Upper lobe of right lung (tissue), 1 donor: ENCODE measurements at places on chromosomes 1 and 21.

DNA sequence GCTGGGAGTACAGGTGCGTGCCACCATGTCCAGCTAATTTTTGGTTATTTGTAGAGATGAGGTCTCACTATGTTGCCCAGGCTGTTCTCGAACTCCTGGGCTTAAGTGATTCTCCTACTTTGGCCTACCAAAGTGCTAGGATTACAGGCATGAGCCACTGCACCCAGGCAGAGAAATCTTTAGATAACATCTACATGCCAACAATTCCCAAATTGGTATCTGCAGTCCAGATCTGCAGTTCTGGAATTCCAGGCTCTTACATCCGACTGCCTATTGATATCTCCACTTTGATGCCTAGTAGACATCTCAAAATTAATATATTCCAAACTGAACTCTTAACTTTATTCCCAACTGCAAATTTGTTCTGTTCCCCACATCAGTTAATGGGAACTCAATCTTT lies 23.3 kb downstream of the INAVA start:
- H3K36me3 ChIP-seq = no peaks in the 10 kb centered on the region
- H3K4me1 ChIP-seq = no peaks in the 10 kb centered on the region
- H3K27ac ChIP-seq = no peak overlapping the region
- H3K4me3 ChIP-seq = no peak overlapping the region

- H3K4me1 ChIP-seq = no peaks in the 10 kb centered on the region
- no peaks in the 10 kb centered on the region for H3K27me3 ChIP-seq
- DNase-seq = peak; percentile 77
Measured at GRCh38 chr1:19240673-19241538, 10.4 kb downstream of the EMC1 start.

GRCh38 chr1:97006044-97006661 lies 284.6 kb downstream of the PTBP2 start:
- no peaks in the 10 kb centered on the region for H3K27me3 ChIP-seq
- no peaks in the 10 kb centered on the region for H3K36me3 ChIP-seq
- no peaks in the 10 kb centered on the region for H3K4me1 ChIP-seq
- H3K4me3 ChIP-seq = no peak overlapping the region

DNA sequence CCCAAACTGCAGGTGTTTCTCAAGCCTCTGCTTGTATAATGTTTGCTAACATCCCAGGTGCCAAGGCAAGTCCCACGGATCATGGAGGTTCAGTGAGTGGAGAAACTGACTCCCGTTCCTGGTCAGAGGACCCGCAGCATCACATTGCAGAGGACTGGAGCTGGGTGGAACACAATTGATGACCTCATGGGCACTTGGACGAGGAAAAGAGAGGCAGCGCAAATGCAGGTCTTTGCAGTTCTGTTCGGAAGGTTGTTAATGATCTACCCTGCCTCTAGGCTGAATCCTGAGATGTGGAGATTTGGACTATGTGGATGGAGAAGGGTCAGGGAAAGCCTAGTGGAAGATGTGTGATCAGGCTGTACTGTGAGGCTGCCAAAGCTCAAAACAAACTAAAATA lies 192.9 kb downstream of the DUSP10 start:
- H3K36me3 ChIP-seq = no peaks in the 10 kb centered on the region
- H3K27me3 ChIP-seq = no peaks in the 10 kb centered on the region
- H3K27ac ChIP-seq = no peak overlapping the region

GRCh38 chr1:22057861-22058260 lies 5.4 kb downstream of the CDC42 start:
- H3K36me3 ChIP-seq = peaks cover 11% of the 10 kb centered on the region
- H3K27me3 ChIP-seq = no peaks in the 10 kb centered on the region
- H3K4me1 ChIP-seq = peaks cover 87% of the 10 kb centered on the region
- no peak for DNase-seq
- no peak overlapping the region for H3K4me3 ChIP-seq

GRCh38 chr1:2611031-2611501 lies 21.8 kb downstream of the MMEL1 start:
- H3K27me3 ChIP-seq = no peaks in the 10 kb centered on the region
- DNase-seq = peak; percentile 80
- no peak overlapping the region for H3K4me3 ChIP-seq
- H3K4me1 ChIP-seq = peaks cover 5% of the 10 kb centered on the region
- H3K27ac ChIP-seq = no peak overlapping the region

DNA sequence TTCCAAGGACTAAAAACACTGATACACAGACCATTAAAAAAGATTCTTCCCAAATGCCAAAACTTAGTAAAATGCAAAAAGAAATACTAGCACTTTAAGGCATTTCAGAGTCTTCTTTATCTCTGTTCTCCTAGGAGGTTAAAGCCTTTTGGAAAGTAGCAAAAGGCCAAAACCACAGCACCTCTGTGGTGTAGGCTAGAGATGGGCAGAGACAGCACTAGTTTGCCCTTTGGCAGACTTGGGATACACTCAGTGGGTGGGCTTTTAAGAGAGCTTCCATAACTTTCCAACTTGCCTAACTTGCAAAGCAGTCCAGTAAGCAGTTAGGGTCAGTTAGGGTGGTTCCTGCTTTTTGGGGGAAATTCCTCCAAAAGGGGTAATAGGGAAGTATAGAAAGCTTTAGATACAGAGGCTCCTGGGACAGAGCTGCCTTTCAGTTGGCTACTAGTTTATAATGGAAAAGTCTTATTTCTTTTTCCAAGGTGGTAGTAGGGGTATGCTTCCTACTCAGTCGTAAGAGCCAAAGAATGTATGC lies 17.9 kb upstream of the PTCH2 start:
- no peak overlapping the region for H3K4me3 ChIP-seq
- H3K36me3 ChIP-seq = peaks cover 10% of the 10 kb centered on the region
- H3K27ac ChIP-seq = no peak overlapping the region
- H3K27me3 ChIP-seq = no peaks in the 10 kb centered on the region
- H3K4me1 ChIP-seq = peaks cover 3% of the 10 kb centered on the region

DNA sequence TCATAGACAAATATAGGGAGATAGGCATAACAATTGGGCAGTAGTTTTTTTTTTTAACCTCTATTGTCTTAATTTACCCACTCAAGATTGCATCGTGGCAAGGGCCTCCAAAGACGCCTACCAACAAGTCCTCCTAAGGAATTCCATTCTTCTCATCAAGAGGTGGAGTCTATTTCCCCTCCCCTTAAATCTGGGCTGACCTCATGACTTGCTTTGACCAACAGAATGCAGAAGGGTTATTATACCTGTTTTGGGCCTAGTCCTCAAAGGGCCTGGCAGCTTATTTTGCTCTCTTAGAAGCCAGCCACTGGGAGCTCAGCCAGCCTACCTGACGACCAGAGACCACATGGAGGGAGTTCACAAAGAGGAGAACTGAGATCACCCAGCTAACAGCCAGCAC lies 92.3 kb downstream of the COQ8A start:
- H3K27ac ChIP-seq = no peak overlapping the region
- no peak overlapping the region for H3K4me3 ChIP-seq
- DNase-seq = no peak
- no peaks in the 10 kb centered on the region for H3K4me1 ChIP-seq
- H3K27me3 ChIP-seq = no peaks in the 10 kb centered on the region

- peak within 1 kb of the TSS; percentile 71 for H3K4me3 ChIP-seq
- H3K36me3 ChIP-seq = no peaks in the 10 kb centered on the region
- peak within 1 kb of the TSS; percentile 36 for H3K27ac ChIP-seq
Measured at GRCh38 chr1:201888282-201889089, at the start of gene SHISA4. SHISA4 (plus strand) TSS chr1:201888898; CDS start chr1:201888995, 97 bp downstream.

GRCh38 chr1:239826211-239826610 lies 265.5 kb upstream of the FMN2 start:
- H3K4me3 ChIP-seq = no peak overlapping the region
- H3K27ac ChIP-seq = no peak overlapping the region
- no peaks in the 10 kb centered on the region for H3K36me3 ChIP-seq
- no peak for DNase-seq
- no peaks in the 10 kb centered on the region for H3K27me3 ChIP-seq
- H3K4me1 ChIP-seq = no peaks in the 10 kb centered on the region

- H3K27ac ChIP-seq = no peak overlapping the region
- no peaks in the 10 kb centered on the region for H3K36me3 ChIP-seq
- DNase-seq = no peak
- peaks cover 3% of the 10 kb centered on the region for H3K4me1 ChIP-seq
Measured at GRCh38 chr1:21628798-21629393, 40.3 kb downstream of the RAP1GAP start.

GRCh38 chr21:45513741-45514310 lies 28.4 kb downstream of the SLC19A1 start:
- H3K36me3 ChIP-seq = peaks cover 7% of the 10 kb centered on the region
- H3K27me3 ChIP-seq = no peaks in the 10 kb centered on the region
- no peak overlapping the region for H3K4me3 ChIP-seq
- H3K27ac ChIP-seq = no peak overlapping the region
- peaks cover 5% of the 10 kb centered on the region for H3K4me1 ChIP-seq
- DNase-seq = peak; percentile 57

DNA sequence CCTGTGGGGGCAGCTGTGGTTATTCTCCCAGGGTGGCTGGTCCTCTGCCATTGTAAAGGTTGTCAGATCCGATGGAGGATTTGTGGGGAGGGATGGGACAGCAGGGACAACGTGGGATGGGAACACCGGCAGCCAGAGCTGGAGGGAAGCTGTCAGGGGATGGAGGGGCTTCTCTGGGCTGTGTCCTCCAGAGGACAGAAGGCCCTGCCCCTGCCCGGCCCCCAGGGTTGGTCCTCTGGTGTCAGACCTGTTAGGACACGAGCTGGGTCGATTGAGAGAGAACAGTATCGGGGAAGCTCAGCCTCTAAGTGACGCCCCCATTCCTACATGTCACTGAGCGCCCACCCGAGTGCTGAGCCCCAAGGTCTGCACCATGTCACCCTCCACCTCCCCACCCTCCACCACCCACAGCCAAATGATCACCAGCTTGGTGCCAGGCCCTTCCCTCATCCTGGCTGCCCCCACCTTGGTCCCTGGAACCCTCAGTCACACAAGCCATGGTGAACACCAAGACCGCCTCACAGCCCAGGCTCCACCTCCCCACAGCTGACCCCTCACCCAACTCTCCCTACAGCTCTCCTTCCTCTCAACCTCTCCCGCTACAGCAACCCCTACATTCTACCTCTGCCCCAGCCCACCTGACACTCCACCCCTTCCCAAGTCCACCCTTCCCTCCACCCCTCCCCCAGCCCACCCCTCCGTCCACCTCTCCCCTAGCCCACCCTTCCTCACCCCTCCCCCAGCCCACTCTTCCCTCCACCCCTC lies 244.4 kb downstream of the MATN1 start:
- no peak overlapping the region for H3K27ac ChIP-seq
- peak; percentile 41 for DNase-seq
- H3K27me3 ChIP-seq = no peaks in the 10 kb centered on the region
- H3K4me1 ChIP-seq = no peaks in the 10 kb centered on the region
- no peaks in the 10 kb centered on the region for H3K36me3 ChIP-seq

DNA sequence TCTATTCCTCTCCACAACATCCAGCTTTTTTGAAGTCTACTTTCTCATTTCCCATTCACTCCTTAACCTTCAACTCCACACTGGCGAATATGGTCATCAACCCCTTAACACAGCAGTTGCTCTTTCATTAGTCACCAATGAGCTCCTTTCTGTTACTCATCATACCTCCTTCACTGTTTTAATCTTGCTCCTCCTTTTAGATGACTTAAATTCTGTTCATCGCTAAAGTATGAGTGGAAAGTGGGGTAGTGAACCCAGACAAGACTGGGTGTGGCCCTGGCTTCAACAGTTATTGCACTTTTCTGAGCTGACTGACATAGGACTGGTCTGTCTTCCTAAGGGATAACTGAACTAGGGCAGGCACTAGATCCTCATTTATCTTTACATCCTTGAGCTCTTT lies 51.3 kb downstream of the AKT3 start:
- no peaks in the 10 kb centered on the region for H3K4me1 ChIP-seq
- no peaks in the 10 kb centered on the region for H3K27me3 ChIP-seq
- H3K36me3 ChIP-seq = no peaks in the 10 kb centered on the region
- no peak for DNase-seq
- no peak overlapping the region for H3K27ac ChIP-seq
- H3K4me3 ChIP-seq = no peak overlapping the region

- no peak for DNase-seq
- no peaks in the 10 kb centered on the region for H3K4me1 ChIP-seq
- no peaks in the 10 kb centered on the region for H3K36me3 ChIP-seq
- H3K27me3 ChIP-seq = no peaks in the 10 kb centered on the region
Measured at GRCh38 chr1:174194461-174194860, 35.1 kb downstream of the RABGAP1L start.

- H3K4me1 ChIP-seq = peaks cover 22% of the 10 kb centered on the region
- no peaks in the 10 kb centered on the region for H3K36me3 ChIP-seq
- H3K27ac ChIP-seq = no peak overlapping the region
- H3K4me3 ChIP-seq = no peak overlapping the region
- DNase-seq = no peak
- H3K27me3 ChIP-seq = no peaks in the 10 kb centered on the region
Measured at GRCh38 chr1:180534214-180534613, 24.6 kb upstream of the OVAAL start.

DNA sequence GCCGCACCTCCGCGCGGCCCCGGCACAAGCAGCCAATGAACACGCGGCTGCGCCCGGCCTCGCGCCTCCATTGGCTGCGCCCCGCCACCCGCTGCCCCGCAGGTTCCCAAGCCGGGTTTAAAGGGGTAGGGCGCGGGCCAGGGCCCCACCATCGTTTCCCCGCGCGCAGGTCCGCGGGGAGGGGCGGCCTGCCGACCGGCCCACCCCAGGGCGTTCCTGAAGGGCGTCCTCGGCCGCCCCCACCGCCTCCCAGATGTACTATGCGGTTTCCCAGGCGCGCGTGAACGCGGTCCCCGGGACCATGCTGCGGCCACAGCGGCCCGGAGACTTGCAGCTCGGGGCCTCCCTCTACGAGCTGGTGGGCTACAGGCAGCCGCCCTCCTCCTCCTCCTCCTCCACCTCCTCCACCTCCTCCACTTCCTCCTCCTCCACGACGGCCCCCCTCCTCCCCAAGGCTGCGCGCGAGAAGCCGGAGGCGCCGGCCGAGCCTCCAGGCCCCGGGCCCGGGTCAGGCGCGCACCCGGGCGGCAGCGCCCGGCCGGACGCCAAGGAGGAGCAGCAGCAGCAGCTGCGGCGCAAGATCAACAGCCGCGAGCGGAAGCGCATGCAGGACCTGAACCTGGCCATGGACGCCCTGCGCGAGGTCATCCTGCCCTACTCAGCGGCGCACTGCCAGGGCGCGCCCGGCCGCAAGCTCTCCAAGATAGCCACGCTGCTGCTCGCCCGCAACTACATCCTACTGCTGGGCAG lies at the start of gene OLIG1:
Gene OLIG1, plus strand, starts transcription at position 148 of the 750 bp plus-strand sequence. Its CDS starts 106 bp downstream, at position 254.
- no peak within 1 kb of the TSS for H3K27ac ChIP-seq
- peaks cover 79% of the 10 kb centered on the region for H3K27me3 ChIP-seq
- DNase-seq = peak; percentile 81
- peaks cover 4% of the 10 kb centered on the region for H3K4me1 ChIP-seq
- H3K4me3 ChIP-seq = peak within 1 kb of the TSS; percentile 41

- no peaks in the 10 kb centered on the region for H3K27me3 ChIP-seq
- no peak overlapping the region for H3K27ac ChIP-seq
- H3K4me1 ChIP-seq = peaks cover 22% of the 10 kb centered on the region
- no peaks in the 10 kb centered on the region for H3K36me3 ChIP-seq
- H3K4me3 ChIP-seq = no peak overlapping the region
- no peak for DNase-seq
Measured at GRCh38 chr1:17056551-17056950, 2.7 kb upstream of the SDHB start.

GRCh38 chr1:221141606-221142285 lies 262.5 kb downstream of the HLX start:
- H3K36me3 ChIP-seq = no peaks in the 10 kb centered on the region
- no peak for DNase-seq
- H3K27me3 ChIP-seq = no peaks in the 10 kb centered on the region
- peak overlapping the region; percentile 25 for H3K27ac ChIP-seq
- H3K4me3 ChIP-seq = no peak overlapping the region
